ENCODE measurements at places on chromosomes 4 and X.

- DNase-seq, result no peak
These were observed 4.2 kb downstream of the SLAIN2 start for GRCh38 chr4:48345542-48345941.

DNA sequence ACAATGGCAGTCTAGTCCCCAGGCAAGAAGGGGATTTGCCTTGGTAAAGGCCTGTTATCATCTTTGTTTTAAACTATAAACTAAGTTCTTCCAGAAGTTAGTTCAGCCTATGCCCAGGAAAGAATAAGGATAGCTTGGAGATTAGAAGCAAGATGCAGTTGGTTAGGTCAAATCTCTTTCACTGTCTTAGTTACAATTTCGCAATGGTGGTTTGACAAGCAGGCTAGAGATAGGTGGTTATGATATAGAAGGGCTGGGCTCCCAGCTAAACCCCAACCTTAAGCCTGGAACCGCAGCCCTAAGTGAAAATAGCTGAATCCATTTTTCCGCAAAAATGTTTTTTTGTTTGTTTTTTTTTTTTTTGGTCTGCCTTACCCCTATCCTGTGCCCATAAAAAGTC, 41.8 kb upstream of the NEIL3 start:
- DNase-seq, result no peak

- DNase-seq, result no peak
These were observed 420.4 kb upstream of the CTSO start for GRCh38 chr4:156374069-156374468.

DNA sequence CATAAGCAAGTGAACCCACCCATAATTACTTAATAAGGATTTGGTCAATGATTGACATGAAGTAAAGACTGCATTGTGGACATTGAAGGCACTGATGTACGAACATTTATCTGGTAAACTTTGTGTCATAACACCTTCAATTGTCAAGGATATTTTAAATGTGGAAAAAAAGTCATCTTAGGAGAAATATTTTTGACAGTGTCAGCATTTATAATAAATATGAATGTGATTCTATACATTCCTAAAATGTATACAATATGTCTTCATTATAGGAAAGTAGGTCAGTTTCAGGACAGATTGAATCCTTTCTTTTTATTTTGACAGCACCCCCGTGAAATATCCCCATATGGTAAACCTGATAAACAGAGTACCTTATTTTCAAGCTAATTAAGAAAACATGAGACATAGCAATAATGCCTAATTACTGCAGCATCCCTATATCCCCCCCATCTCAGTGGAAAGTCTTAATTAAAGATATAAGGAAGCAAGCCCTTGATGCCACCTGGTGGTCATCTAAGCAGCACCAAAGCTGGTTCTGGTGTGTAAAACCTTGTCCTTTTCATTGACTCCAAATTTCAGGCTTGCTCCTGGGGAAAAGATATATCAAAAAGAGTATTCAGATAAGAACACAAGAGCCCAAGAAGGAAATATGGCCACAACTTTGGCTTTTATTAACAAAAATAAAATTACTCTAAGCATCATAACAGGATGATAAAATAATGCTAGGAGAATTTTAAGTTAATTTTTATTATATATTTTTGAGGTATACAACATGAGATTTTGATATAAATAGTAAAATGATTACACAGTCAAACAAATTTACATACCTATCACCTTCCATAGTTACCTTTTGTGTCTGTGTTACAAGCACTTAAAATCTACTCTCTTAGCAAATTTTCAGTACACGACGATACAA, 379.7 kb downstream of the TLL1 start:
- DNase-seq, result no peak

All from COLO829 (cell line).